ENCODE measurements at places on chromosomes 7 and 10.

DNA sequence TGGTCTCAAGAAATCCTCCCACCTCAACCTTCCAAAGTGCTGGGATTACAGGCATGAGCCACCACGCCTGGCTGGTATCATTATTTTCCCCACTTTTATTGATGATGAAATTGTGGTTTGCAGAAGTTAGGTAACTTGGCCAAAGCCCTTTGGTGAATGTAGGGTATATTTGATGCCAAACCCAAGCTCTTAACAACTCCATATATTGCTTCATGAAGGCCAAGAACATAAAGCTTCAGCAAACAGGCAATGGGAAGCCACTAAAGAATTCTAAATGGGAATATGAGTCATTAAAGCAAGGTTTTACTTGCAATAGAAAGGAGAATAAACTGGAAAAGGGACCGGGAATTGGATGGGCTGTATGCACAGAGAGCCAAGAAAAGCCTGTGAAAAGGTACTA lies 142.7 kb downstream of the KMT2E start:
- no peak for DNase-seq

GRCh38 chr10:44261710-44262455 lies 123.0 kb downstream of the CXCL12 start:
- DNase-seq, result no peak

GRCh38 chr10:28922127-28922526 lies 244.8 kb downstream of the BAMBI start:
- no peak for DNase-seq

DNA sequence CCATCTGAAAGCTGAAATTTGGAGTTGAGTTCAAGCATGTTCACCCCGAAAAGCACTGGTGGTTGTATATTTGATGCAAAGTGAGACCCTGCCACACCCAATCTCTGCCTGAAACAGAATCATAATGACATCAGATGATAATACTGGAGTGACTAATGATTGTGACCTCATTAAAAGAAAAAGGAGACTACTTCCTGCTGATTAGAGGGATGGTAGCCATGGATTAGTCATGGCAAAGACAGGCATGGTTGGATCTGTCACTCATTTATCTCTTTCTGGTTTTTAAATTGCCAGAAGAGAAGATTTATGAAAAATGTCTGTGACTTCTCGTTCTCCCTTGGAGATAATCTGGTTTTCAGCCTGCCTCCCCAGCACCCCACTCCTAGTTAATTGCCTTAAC lies 101.2 kb downstream of the BAMBI start:
- DNase-seq, result no peak

DNA sequence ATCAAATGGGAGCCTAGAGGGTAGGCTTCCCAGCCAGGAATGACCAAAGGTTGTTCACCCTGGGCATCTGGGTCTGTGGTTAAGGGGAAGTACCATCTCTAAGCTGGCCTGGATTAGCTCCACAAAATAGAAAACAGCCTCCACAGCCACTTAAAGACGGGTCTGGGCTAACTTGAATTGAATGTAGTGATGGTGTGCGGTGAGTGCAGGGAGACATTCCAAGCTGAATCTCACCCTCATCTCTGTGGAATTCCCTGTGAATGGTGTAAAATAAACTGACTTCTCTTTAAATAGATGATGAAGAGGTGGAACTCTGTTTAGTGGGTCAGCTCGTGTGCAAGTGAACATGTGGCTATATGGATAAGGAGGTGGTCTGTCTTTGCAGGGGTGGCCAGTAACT lies 251.0 kb downstream of the DYNC1I1 start:
- DNase-seq, result no peak

- DNase-seq, result no peak
Observed at GRCh38 chr10:60948851-60949250, 4.9 kb upstream of the RHOBTB1 start.

DNA sequence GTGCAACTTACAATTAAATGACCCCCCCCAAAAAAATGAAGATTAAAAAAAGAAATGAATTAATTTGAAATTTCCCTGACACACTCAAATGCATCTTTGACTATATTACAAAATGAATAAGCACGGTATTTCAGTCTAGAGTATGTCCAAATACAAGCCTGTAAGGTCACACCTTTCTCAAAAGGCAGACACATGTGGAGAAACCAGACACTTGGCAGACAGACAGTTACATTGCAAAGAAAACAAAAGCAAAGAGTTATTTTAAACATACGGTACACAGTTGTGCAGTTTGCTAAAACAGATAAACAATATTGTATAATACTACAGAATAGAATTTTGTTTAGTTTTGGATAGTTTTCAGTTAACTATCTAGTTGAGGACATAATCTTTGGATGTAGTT lies 153.0 kb downstream of the ATE1 start:
- no peak for DNase-seq

- DNase-seq, result no peak
Observed at GRCh38 chr7:25928549-25929330, 223.3 kb upstream of the NFE2L3 start.

DNA sequence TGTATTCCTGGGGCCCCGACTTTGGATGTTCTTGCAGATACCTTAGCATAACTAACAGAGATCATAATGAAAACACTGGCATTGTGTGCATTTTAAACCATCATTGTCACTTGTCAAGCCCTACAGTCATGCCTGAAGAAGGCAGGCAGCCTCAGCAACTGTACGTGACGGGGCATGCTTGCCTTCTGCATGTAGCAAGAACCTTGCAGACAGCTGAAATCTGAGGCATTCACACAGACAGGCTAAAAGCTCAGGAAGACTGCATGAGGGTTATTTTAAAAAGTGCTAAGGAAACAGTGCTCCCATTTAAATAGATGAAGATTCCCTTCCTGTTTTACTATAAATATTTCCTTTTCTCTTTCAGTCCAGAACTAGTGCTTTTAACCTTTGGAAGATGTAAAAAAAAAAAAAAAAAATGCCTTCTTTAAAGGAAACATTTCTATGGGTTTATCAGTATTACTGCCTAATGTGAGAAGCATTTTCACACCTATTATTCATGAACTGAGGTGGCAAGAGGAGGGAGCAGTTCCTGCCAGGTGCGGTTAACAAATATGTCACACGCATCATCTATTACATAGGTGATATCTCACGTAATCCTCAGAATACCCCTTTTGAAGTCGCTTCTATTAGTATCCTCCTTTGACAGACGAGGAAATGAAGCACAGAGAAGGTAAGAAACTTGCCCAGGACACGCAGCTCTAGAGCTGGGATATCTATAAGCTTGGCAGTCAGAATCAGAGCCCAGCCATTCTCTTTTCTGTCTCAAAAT lies 88.1 kb downstream of the PRKCQ start:
- DNase-seq, result no peak

DNA sequence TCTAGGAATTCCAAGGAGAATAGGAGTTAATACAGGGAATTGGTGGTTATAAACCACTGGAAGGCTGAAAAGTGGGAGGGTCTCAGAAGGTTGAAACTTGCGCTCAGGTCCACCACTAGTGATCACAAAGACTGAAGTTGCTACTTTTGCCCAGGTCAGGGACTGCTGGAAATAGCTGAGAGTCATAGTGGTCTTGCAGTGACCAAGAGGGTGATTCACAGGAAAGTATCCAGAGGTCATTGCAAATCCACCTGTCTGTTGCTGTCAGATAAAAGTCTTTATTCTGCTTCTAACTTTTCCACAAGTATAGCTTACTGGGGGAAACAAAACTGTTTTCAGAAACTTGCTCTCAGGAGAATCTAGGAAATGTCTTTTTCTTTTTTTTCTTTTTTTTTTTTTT lies 211.5 kb upstream of the PRSS1 start:
- no peak for DNase-seq

DNA sequence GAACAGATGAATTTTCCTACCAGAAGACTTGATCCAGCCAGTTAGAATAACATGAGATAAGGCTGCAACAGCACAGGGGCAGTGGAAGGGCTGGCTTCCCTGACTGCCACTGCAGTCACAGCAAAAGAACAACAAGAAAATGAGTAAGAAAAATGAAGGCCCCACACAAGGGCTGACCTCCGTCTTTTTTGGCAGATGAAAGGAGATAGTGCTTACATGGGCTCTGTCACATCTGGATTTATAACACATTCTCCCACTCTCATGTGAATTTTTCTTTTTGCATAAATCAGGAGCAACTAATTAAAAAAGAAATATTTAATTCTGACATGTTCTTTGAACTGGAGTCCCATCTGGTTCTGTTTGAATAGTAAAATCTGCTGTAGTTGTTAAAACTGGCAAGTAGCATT lies 99.6 kb downstream of the NRP1 start:
- no peak for DNase-seq

DNA sequence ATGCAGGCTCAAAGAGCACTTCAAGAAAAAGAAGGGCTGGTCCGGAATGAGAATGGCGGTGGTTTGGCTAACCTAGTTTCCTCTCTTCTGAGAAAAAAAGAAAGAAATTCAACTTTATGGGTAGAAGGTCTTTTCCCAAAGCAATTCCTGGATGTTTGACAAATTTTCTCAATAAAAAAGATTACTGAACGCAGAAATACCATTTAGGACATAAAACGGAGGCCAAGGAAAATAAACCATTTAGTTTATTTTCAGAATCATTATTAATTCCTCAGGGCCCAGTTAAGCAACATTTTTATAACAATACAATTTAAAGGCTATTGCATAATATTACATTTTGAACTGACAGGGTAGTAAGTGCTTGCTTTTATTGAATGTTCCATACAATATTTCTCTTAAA lies 284.6 kb upstream of the ANKRD30A start:
- DNase-seq, result no peak

GRCh38 chr7:2196381-2197378 lies 36.1 kb downstream of the MAD1L1 start:
- no peak for DNase-seq

DNA sequence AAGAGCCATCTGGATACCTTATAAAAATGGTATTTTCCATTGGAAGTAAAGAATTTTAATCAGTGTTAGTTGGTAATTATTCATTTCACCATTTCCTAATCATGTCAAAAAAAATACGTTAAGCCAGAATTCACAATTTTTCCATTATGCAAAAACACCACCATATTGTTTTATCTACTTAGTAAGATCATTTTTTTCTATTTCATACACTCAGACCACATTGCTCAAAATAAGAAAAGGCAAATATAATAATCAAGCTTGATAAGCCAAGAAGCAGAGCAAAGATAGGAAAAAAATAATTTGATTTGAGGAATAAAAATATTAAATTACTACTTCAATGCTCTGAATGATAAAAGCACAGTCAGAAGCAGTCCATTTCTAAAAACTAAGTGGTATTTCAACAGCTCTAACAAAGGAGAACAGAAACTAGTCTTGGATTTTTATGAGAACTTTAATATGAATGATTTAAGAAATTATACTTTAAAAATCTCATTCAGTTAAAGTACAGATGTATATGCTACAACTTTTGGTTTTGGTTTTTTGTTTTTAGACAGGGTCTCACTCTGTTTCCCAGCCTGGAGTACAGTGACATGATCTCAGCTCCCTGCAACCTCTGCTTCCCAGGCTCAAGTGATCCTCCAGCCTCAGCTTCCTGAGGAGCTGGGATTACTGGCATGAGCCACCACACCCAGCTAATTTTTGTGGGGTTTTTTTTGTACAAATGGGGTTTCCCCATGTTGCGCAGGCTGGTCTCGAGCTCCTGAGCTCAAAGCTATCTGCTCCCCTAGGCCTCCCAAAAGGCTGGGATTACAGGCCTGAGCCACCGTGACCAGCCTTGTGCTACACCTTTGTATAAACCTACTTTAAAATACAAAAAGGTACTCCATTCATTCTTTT lies 46.6 kb downstream of the LRRN3 start:
- DNase-seq, result no peak

Measured in head of caudate nucleus (tissue), 42 donors.